EL (cell line): ENCODE measurements at places on chromosomes 3 and 15.

GRCh38 chr3:57681691-57682090, 11.2 kb downstream of the DENND6A start:
- no peak for DNase-seq

DNA sequence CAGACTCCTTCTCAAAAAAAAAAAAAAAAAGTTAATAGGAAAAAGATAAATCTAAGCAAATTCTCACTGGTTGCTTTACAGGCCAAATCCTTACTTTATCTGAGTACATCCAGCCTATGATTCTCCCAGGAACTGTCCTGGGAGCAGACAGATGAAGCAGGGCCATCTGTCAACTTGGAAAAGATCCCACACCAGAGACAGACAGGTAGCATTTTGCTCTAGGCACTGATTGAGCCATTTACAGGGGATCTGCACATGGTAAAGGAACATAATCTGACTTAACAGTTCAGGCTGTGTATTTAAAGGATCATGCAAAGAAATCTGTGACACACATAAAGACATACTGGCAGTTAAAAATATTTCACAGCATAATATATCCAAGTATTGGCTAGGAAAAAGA, 1006.5 kb downstream of the TBL1XR1 start:
- DNase-seq = no peak

DNA sequence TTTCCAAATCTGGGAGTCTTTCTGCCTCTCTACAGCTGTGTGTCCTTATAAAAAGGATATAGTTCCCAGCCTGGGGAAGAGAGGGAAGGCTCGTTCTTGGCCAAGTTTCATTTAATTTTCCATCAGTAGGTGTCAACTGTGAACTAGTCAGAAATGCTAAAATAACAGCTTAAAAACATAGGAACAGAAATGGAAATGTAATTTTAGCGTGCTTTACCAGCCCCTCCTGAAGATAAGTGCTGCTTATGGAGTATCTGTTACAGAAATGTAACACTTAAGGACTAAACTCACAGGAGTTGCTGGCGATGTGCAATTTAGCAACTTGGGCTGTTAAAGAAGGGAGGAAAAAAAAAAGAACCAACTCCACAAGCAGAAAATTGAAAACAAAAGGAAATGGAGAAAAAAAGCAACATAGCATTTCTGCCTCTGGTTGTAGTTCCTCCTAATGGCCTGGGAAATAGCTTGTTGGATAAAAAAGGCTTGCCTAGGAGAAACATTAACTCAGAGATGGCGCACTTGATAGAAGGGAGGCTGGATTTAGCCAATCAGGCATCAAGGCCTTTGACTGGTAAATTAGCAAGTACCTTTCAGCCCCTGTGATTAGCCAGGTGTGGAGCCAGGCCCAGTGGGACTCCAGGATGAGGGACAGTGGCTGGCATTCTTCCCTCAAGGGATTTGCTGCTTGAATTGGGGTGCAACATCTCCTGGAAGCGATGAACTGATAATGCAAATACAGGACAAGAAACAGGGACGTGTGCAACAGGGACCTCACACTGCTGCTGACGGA, 84.3 kb downstream of the RPLP1 start:
- no peak for DNase-seq

DNA sequence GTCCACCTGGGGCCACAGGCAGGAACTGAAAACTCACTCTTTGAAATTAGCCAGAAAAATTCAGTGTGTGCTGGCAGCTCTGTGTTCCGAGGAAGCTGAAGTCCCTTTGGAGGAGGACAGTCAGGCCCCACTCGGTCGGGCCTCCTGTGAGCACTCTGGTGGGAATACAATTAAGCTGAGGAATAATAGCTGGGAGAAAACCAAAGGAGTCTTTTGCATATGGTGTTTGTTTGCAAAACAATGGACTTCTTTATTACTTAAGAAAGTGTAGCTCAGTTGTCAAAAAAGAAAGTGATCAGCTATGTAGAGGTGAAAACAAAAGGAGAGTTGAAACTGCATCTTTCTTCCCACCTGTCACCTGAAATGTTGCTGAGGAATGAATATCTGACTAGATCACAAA, 202.5 kb downstream of the MEIS2 start:
- no peak for DNase-seq

DNA sequence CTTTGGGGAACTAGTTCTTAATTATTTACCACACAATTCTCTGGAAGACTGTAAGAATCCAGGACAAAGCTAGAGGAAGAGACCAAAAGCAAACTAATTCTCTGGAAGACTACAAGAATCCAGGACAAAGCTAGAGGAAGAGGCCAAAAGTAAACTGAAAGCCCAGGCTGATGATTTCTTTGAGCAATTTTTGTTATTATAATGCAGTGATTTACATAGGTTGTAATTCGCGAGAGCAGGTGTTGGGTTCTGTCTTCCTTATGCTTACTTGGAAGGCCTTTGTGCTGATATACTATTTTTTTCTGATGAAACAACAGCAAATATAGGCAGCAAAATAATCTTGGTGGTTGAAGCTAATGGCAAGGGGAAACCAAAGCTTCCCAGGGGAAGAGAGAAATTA, 5.2 kb downstream of the SPTSSB start:
- no peak for DNase-seq

GRCh38 chr3:172853921-172854666, 103.6 kb downstream of the ECT2 start:
- no peak for DNase-seq

- DNase-seq = no peak
Observed at GRCh38 chr3:61522626-61523025, 38.7 kb upstream of the PTPRG start.

DNA sequence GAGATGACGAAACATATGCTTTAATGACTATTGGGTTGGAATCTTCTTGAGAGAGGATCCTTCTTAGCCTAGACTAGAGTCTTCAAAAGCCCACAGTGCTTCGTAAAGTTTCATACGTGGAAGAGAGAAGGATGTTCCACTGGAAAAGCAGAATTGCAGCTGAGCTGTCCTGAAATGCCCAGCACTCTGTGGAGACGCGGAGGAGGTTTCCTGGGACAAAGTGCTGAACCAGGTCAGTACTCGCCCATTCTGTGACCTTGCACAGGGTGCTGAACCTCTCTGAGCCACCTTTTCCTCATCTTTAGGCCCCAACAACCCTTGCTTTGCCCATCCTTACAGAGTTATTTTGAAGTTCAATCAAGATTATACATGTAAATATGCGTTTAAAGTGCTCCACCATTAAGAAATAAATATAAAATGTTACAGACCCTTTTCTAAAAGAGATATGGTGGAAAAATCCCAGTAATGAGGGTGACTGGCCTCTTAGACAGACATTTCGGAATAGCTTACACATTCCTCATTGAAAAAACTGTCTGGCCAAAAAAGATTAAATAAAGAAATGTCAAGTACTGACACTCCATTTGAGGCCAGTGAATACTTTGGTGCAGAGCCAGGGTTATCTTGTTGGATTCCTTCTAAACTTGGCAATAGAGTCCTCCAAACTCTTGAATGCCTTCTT, 4.2 kb upstream of the MAGEF1 start:
- DNase-seq = no peak

DNA sequence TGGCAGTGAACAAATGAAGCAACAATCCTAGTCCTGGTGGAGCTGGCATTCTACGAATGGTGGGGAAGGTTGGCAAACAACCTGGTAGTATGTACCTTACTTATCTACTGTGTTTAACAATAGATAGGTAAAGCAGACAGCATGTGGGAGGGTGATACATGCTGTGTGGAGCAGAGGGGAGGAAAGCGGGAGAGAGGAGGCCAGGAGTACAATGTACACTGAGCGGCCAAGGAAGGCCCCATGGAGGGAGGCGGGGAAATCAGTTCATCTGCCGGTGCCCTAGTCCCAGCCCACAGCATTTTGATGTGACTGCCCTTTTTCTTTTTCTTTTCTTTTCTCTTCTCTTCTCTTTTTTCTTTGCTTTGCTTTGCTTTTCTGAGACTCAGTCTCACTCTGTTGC, 5.3 kb upstream of the RHCG start:
- no peak for DNase-seq

GRCh38 chr3:127077068-127077467, 94.2 kb downstream of the PLXNA1 start:
- DNase-seq = no peak

- peak; percentile 23 for DNase-seq
Observed at GRCh38 chr15:99106417-99107220, 1.7 kb downstream of the SYNM start.

DNA sequence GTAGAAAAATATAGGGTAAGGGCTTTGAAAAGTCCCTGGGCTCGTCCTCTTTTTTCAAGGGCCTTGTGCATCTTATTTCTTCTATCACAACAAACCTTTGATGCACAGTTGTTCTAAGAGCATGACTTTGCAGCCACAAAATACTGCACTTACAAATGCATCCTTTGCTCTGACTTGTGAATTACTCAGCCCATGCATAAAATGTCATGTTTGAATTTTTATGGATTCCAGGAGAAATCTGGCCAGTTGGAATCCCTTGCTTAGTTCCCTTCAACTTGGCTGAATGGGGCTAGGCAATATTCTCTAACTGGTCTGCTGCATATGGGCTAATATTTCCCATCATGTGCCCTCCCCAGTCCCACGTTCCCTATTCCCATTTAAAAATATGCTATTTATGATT, 523.9 kb upstream of the RGMA start:
- DNase-seq = no peak
